ENCODE measurements at places on chromosomes 7 and 10. TPM values are rescaled to one million over a fixed set of nuclear protein-coding genes. Genes with fewer than 3 reads are reported as not detected.

The SPDYE16 gene
- 0.26 TPM for total RNA-seq

The TEX47 gene
- total RNA-seq, result not detected

The GIMAP4 gene
- total RNA-seq, result 13.0 TPM

The CASTOR2 gene
- 9.6 TPM for total RNA-seq

The ZNF316 gene
- total RNA-seq, result 29.1 TPM

The ADGRA1 gene
- total RNA-seq, result under 0.01 TPM

The ASB10 gene
- not detected for total RNA-seq

The CTAGE4 gene
- total RNA-seq, result 6.5 TPM

The CDK1 gene
- total RNA-seq, result not detected

The GDF2 gene
- not detected for total RNA-seq

The CARD11 gene
- total RNA-seq, result 3.4 TPM

The MEST gene
- 24.1 TPM for total RNA-seq

The LBX1 gene
- total RNA-seq, result not detected

The JAZF1 gene
- total RNA-seq, result 4.0 TPM

The MOGAT3 gene
- not detected for total RNA-seq

The GSTO2 gene
- total RNA-seq, result 26.5 TPM

The TRIM50 gene
- total RNA-seq, result 22.3 TPM

The AS3MT gene
- 4.0 TPM for total RNA-seq

The PKD1L1 gene
- 4.0 TPM for total RNA-seq

The NUDCD3 gene
- total RNA-seq, result 20.4 TPM

The CPN1 gene
- total RNA-seq, result not detected

The C10orf105 gene
- total RNA-seq, result not detected

The MINDY4 gene
- 7.5 TPM for total RNA-seq

The NEUROD6 gene
- not detected for total RNA-seq

The FRMPD2 gene
- total RNA-seq, result not detected

The MYL10 gene
- not detected for total RNA-seq

The IFIT1B gene
- not detected for total RNA-seq

The TRIL gene
- 1.6 TPM for total RNA-seq

The IKZF1 gene
- total RNA-seq, result 3.9 TPM

The OR6V1 gene
- not detected for total RNA-seq

The MCM10 gene
- total RNA-seq, result not detected

The TMEM236 gene
- 0.66 TPM for total RNA-seq

The TUBAL3 gene
- total RNA-seq, result not detected

The PCGF5 gene
- total RNA-seq, result 33.3 TPM

The HTRA1 gene
- 29.3 TPM for total RNA-seq
